ENCODE measurements at places on chromosomes 5 and 9. TPM values are rescaled to one million over a fixed set of nuclear protein-coding genes. Genes with fewer than 3 reads are reported as not detected.
A peak's percentile ranks its signal among the peaks of the same experiment; 100 is the strongest.

DNA sequence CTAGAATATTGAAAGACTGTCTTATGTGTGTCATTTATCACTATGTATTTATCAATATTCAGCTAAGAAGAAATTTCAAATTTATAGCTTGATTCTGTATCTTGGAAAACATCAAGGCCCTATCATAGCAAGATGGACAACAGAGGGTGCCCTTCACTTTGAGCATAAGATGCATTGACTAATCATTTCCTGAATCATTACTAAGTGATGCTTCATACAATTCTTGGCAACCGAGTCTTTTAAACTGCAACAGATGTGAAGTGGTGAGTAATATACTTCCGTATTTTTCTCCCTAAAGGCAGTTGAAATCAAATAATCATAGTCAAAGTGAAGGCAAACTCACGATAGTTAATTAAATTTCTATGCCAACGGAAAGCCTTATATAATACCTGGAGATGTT is 318.6 kb upstream of the RGMB start:
- no peak for DNase-seq

- DNase-seq = peak; percentile 12
Measured at GRCh38 chr5:127909066-127909465, 174.5 kb upstream of the SLC12A2 start.

TIMD4 gene
- 1.2 TPM for total RNA-seq

GRCh38 chr5:36344899-36345298 is 43.2 kb upstream of the RANBP3L start:
- DNase-seq = no peak

DNA sequence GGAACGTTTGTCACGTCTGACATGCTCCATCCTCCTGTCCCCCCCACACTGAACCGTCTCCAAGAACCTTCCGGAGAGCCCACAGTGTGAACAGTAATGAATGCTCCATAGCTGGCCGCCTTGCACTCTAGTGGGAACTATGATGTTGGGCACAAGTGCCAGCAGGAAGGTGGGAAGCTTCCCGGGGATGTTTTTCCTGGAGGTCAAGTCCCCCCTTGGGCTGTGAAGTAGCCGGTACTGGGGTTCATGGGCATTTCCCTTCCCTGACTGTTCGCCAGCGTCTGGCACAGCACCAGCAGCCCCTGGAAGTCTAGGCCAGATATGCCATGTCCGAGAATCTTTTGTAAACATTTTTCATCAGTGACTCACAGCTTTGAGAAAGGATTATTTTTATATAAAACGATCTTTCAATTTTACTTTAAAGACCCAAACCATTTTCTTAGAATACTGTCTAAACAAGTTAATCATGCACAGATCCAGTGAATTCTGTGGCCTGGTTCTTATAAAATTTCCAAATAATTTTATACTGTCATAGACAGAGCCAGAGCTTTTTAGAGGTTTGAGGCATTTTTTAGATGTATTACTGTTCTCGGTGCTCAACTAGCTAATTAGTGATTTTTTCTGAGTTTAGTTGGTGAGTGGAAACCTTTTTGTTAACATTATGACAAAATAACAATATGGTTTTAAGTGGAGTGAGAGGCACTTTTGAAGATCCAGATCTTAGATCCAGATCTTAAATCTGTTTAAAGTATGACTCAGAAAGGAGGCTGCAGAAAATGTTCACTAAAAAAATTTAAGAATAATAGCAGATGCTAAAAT is 11.6 kb downstream of the ABL1 start:
- no peak for DNase-seq

COL15A1 gene
- 0.12 TPM for total RNA-seq

DNA sequence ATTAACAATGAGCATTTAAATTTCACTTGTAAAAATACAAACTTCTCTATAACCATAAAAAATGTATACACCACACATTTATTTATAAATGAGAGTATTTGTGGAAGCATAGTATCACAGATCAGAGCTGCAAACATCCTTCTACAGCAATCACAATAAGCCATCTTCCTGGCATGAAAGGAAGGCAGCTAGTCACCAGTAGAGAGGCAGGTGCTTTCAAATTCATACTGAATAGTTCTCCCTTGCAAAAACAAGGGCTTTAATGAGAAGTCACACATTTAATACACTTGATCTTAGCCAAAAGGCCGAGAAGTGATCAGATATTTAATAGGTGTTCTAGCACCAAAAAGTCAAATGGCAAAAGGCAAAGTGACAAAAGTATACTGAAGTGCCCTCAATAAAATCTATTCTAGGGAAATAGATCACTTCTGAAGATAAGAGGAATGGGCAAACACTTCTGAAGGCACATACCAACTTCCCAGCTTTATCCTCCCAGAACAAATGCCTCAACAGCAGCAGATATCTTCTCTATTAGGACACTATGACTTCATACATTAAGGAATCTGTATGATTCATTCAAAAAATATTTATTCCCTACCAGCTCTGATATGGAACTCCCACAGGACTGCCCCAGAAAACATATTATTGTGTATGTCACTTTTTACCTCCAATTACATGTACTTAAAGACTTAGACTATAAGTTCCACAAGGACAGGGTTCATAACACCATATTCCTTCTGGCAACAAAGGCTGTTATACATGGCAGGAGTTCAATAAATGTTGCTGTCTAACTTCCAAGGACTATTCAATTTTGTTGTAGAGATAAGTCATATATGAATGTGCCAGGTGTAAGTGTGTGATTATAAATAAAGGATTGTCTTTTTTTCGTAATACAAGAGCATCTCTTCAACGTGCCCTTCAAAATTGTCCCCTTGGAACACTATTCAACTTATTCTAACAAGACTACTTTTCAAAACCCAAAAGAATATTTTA is 31.7 kb downstream of the MAPKAP1 start:
- no peak for DNase-seq

CHSY3 gene
- not detected for total RNA-seq

Data from activated CD4-positive, alpha-beta T cell treated with anti-CD3 and anti-CD28 coated beads, Interleukin-2, amount 10 ng/mL, durations not matched to agents 7 days and 5 days (primary cell).